ENCODE measurements at places on chromosomes 4 and X. TPM values are rescaled to one million over a fixed set of nuclear protein-coding genes. Genes with fewer than 3 reads are reported as not detected.

Gene RS1
- total RNA-seq: not detected

Gene CSAG3
- not detected for total RNA-seq

Gene CT45A9
- total RNA-seq: not detected

DNA sequence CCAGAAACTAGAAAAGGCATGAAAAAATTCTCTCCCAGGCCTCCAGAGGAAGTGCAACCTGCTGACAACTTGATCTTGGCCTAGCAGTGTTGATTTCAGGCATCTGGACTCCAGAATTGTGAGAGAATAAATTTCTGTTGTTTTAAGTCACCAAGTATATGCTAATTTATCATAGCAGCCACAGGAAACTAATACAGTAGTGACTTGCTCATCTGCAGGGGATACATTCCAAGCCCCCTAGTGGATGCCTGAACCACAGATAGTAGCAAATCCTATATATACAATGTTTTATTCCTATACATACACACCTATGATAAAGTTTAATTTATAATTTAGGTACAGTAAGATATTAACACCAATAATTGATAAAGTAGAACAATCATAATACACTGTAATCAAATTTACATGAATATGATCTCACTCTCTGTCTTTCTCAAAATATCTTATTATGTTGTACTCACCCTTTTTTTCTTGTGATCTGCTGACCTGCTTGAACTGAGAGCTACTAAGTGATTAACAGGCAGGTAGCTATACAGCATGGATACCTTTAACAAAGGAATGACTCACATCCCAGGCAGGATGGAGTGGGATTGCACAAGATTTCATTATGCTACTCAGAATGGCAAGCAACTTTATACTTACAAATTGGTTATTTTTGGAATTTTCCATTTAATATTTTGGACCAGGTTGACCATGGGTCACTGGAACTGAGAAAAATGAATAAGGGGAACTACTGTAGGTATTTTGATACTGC is 501.1 kb downstream of the KCNIP4 start:
- DNase-seq: no peak

- DNase-seq: no peak
These were observed 219.8 kb downstream of the OR13H1 start for GRCh38 chrX:131763674-131764073.

DNA sequence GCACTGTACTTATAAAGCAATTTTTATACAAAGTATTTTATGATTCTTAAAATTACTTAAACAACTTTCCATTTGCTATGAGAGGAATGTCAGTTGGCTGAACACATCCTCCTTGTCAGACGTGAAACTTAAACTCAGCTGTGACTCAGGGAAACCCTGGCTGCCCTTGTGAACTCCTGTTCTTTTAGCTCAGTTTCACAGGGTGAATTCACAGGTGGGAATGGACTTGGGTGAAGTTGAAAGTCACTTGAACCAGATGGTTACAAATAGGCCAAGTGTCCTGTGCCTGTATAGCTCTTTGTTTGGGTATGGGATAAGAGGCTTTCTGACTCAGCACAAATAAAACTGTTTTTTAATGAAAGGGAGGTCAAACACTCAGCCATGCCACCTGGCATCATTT is 67.4 kb upstream of the FAM47B start:
- DNase-seq: no peak
